Stimulated activated naive B cell treated with anti-CD40 and anti-IgM and Interleukin-4, amounts not matched to agents 10 μg/mL and 1 μg/mL and 100 μg/mL, for 72 hours (primary cell): ENCODE measurements at places on chromosomes 3 and 15.

- DNase-seq, result no peak
Observed at GRCh38 chr3:190258634-190259033, 63.6 kb downstream of the CLDN1 start.

GRCh38 chr3:170075441-170076091 lies 37.8 kb downstream of the GPR160 start:
- no peak for DNase-seq

- DNase-seq, result no peak
Observed at GRCh38 chr15:70055601-70056051, 42.1 kb downstream of the TLE3 start.

- DNase-seq, result no peak
Observed at GRCh38 chr15:90560229-90560776, 30.6 kb downstream of the CRTC3 start.

- DNase-seq, result no peak
Observed at GRCh38 chr3:31943041-31943440, 38.0 kb downstream of the OSBPL10 start.

GRCh38 chr3:134971306-134971705 lies 176.2 kb downstream of the EPHB1 start:
- DNase-seq, result no peak

- no peak for DNase-seq
Observed at GRCh38 chr3:28386049-28386448, 37.4 kb upstream of the AZI2 start.

DNA sequence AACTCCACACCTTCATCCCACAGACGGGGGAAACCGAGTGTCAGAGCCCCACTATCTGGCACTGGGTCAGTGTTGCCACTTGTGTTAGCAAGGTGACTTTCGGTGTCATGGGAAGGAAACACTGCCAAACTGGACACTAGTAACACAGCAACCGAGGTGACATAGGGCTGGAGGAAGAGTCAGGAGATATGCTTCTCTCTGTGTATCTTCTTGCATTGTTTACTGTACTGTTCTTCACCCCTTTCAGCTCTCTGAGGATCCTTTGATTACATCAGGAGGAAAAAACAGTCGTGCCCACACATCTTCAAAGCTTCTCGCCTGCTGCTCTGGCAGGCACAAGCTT lies 109.4 kb upstream of the RAD18 start:
- no peak for DNase-seq

DNA sequence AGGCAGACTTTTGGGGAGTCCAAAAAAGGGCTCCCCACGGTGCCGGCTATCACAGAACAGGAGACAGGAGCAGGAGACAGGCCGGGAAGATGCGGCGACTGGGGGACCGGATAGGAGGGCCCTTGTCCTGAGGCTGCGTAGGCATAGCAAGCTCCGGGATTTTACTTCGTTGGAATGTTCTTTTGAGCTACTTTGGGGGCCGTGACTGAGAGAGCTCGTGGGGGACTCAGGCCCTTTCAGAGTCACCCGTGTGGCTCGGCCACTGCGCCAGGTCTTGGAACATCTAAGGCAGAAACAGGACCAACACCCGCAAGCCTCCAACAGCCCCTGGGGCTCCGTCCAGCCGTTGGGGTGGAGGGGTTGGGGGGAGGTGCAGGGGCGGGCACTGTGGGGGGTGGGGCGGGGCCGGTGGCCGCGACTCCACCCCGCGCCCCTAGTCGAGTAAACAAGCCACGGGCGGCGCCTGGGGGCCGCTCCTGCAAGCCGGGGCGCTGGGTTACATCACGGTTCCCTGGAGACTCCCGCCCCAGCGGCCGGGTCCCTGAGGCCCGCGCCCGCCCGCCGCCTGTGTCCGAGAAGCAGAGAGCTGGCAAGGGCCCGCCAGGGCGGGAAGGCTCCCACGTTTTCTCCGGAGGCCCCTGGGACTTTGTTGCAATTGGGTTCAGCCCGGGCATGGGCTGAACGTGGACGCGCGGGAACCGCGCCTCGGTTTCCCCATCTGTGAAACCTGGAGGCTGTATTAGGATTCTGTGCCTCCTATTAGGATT lies 23.3 kb upstream of the C15orf39 start:
- no peak for DNase-seq

DNA sequence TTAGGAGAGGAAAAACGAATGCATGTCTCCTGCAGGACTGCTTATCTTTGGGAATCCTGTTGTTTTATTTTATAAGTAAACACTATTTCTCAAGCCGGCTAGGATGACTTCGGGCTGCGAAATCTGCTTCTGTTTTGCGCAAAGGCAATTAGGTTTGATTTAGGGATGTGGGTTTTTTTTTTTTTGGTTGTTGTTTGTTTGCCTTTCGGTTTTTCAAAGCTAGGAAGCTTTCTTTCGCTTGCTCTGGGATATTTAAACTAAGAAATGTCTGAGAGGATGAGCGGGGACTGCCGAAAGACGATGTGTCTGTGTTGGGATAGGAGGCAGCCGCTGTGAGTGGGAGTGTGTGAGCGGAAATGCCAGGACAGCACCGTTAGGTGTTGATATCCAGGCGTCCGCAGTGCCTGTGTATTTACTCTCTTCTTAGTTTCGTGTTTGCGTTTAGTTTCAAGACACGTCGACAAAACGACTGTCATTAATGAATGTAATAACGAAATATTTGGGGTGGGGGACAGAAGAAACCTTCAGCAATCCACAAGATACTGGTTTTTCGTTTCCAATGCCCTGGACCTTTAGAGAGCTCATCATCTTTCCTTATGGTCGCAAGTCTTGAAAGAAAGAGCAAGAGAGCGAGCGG lies 604 bp downstream of the ISL2 start:
- DNase-seq, result no peak

GRCh38 chr3:179321668-179322285 lies 1.1 kb upstream of the ZNF639 start:
- DNase-seq, result no peak

- DNase-seq, result no peak
Observed at GRCh38 chr15:96858694-96859093, 528.2 kb downstream of the NR2F2 start.
